ENCODE measurements at places on chromosomes 16 and 17.
A peak's percentile ranks its signal among the peaks of the same experiment; 100 is the strongest.

DNA sequence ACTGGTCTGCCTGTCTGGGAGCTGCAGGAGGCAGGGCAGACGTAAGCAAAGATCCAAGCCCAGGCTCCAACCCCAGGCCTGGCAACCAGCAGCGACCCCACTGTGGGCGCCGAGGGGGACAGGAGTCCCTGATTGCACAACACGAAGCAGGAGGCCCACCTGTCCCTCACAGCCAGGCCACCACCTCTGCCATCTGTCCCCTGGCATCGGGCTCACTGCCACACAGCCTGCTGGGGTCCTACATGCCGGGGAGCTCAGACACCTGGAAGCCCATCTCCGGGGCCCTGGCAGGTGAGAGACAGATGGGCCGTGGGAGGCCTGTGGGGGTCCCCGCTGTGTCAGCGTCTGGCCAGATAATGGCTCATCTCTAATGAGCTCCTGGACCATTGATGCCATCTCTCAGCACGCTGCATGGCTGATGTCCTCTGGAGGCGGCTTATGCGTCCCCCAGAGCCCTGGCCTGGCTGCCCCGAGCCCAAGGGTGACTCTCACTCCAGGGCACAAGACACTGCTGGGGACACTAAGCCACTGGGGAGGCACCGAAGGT is 11.3 kb upstream of the RASD1 start:
- DNase-seq, result no peak

GRCh38 chr16:86296256-86296655 is 214.1 kb upstream of the FOXF1 start:
- DNase-seq, result no peak

GRCh38 chr17:15973016-15973415 is 26.5 kb downstream of the ZSWIM7 start:
- DNase-seq, result no peak

DNA sequence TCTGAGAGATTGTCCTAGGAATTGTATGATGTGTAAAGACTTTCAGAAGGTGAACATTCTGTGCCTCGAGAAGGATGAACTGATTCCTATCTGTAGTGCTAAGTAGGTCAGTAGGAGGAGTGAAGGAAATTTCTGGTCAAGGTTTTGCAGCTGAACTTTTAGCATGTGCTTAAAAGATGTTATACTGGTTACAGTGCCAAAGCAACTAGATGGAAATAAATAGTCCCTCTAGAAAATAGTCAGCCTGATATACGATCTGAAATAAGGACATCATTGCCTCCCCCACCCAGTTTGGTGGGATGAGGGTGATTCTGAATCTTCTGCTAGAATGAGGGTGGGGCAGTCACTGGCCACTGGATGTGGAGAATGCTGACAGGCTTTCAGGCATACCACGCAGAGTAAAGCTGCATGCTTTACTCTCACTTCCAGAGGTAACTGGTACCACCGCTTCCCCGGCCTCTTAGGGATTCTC is 57.2 kb upstream of the VPS4A start:
- DNase-seq, result no peak

- no peak for DNase-seq
Measured at GRCh38 chr17:8697323-8697741, 47.3 kb downstream of the CCDC42 start.

DNA sequence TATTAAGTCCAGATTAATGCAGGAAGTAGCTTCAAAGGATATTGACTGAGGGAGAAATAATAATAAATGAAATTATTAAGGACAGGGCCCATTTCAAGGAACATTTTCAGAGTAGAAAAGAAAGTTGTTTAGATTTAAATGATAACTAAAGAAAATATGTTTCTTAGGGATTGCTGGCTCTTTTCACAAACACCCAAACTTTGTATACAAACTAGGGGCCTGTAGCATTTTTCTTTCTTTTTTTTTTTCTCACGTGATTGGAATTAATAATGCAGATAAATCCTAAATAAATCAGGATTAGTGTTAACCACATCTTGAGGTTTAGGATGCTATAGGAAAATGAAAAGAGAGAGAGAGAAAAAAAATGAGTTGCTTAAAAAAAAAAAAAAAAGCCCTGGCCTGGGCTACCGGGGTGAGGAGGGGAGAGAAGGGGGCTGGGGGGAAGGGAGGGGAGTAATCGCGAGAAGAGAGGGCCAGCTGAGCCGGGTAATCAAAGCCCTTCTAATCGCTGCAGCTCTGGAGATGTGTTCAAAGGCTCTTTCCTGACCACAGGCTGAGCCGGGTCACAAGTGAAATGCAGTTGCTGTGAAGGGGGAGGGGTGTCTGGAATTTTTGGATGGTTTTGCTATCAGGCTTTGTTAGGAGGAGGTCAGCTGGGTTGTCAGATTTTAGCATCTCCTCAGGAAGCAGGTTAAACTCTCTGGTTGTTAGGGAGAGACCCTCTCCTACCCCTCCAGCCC is 104.6 kb upstream of the ZFHX3 start:
- no peak for DNase-seq

DNA sequence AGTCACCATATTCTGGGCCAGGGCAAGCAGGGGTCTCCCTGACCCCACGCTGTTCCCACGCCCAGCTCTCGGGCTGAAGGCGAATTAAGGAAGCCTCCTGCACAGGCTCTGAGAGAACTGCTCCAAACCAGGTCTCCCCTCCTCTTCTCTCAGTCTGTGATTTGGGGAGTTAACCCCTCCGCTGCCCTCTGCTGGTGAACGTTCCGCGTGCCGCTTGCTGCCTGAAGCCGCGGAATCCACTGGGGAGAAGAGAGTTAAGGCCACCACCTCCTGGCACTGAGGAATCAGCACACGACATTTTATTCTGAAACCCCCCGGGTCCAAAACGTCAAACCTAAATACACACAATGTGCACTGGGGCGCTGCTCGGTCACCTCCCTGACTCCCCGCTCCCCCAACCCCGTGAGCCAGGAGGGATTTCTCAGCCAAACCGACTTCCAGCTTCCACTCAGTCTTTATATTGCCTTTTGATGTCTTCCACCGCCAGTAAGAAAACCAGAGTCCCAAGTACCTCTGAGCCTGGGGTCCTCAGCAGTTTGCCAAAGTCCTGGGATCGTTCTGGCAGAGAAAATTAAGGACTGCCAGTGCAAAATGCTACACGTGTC is 54.4 kb upstream of the RCVRN start:
- peak; percentile 72 for DNase-seq

DNA sequence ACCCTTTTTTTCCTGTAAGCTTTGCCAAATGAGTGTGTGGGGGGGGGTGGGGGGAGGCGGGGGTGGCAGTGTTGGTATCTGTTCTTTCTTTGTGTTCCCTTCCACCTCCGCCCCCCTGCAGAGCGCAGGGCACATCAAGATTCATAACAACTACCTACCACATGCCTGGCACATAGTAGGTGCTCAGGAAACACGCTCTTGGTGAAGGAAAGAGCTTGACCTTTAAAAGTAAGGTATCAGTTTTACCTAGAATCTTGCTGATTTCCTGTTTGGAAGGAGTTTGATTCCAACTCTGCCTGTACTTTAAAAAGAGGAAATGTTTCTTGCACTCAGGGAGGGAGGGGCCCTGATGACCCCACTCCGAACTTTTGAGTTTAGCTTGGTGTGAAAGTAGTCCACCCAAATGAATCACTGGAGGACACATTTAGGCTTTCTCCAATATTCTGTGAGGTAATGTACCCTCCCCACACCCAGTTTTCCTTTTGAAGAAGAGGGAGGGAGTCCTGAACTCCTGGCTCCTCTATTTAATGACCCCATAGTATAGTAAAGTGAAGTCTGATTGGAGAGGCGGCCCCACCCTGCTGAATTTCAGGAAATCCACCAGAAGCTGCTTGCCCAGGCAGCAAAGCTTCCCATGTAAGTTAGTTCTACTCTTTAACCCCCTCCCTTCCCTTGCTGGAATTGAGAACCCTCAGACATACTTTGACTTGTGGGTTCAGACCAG is 560 bp upstream of the FAM20A start:
- DNase-seq, result no peak

DNA sequence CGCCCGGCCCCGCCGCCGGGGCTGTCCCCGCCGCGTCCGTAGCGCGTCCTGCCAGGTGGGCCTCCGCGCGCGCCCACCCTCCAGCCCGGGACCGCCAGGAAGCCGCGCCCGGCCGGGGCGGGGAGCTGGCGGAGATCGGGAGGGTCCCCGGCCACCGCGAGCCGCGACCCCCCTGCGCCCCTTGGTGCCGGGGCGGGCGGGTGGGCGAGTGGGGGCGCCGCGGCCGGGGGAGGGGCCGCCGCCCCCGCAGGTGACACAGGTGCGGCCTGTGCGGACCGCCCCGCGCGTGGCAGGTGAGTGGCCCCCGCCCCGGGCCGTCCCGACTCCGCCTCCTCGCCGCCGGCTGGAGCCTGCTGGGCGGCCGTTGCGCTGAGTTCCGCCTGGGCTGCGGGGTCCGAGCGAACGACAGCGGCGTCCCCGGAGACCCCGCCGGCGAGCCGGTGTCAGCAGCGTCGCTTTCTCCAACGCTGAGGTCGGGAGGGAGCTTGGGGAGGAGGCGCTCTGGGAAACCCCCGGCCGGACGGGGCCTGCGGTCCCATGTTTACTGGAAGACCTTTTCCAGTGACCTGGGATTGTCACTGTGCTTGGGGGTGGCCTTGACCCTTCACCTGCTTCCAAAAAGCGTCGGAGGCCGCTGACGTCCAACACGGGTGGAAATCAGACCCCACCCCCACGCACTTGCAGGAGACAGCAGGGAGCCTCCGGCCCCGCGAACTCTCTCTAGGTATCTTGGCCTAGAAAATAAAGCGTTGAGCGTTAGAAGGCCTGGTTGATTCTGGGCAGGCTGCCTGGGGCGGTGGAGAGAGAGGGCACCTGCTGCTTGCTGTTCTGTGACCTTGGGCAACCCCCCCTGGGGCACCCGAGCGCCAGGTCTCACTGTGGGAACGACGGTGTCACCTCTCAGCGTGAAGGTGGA is 542 bp downstream of the KLHL36 start:
- DNase-seq, result peak; percentile 62

- no peak for DNase-seq
Measured at GRCh38 chr17:14582996-14583395, 282.1 kb downstream of the HS3ST3B1 start.

DNA sequence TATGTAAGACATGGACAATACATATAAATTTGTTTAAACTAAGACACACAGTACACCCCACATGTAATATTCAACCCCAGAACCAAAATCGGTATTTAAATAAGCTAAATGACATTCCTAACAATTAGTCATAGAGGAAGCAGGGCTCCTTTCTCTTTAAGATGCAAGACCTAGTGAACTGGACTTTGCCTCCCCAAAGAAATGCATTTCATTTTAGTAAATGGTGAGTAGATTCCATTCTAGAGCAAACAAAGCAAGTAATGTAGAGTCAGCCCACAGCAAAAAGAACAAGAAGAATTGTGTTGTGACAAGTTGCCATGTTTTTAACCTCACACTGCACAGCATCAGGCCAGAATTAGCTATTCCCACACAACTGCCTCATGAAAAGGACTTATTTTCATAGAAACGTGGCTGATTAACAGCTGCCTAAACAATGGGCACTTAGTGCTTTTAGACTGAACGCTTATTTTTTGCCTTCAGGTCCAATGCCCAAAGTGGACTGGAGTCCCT is 14.4 kb downstream of the DNAJC7 start:
- no peak for DNase-seq

GRCh38 chr17:10311131-10311530 is 61.7 kb downstream of the MYH13 start:
- DNase-seq, result no peak

DNA sequence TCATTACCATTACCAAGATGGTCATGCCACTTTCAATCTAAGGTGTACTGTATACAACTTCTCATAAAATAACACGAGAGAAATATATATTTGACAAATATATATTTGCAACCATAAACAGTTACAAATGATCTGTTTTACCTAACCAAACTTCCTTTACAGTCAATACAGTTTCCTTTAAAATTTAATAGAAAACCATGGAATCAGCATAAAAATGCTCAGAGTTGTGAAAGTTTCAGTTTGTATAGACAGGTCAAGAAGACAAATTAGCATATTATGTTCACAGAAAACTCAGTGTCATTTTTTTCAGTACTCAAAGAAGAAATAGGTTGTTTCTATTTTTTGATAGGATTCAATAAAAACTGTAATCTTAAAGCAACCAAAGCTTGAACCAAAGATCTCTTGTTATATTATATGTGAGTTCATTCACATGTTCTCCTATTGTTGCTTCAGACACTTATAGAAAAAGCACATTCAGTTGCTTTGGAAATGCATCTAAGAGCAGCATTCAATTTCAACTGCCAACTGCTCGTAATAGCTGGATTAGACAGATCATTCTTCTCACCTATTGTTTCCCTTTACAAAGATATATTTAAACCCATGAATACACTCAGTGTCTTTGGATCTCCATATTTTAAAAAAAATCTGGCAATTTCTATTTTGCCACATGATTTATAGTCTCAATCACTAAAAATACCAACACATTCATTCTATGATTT is 15.1 kb downstream of the SSH2 start:
- DNase-seq, result no peak

DNA sequence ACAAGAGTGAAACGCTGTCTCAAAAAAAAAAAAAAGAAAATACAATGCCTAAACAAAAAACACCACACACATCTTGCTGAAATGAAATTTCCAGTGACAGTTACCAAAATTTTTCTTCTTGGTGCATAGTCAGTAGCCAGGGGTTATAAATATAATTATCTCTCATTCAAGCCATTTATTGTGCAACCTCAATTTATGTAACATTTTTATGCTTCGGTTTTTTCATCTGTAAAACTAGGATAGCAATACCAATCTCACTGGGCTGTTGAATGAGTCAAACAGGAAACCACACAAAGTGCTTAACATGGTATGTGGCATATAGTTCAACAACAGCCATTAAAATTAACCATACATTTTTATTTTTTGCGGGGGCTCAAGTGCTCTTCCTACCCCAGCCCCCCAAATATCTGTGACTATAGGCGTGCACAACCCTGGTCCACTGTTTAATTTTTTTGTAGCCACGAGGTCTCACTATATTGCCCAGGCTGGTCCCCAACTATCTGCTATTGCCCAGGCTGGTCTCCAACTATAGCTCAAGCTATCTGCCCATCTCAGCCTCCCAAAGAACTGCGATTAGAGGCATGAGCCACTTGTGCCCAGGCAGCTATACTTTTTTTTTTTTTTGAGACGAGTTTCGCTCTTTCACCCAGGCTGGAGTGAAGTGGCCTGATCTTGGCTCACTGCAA is 2.6 kb downstream of the COG4 start:
- no peak for DNase-seq

DNA sequence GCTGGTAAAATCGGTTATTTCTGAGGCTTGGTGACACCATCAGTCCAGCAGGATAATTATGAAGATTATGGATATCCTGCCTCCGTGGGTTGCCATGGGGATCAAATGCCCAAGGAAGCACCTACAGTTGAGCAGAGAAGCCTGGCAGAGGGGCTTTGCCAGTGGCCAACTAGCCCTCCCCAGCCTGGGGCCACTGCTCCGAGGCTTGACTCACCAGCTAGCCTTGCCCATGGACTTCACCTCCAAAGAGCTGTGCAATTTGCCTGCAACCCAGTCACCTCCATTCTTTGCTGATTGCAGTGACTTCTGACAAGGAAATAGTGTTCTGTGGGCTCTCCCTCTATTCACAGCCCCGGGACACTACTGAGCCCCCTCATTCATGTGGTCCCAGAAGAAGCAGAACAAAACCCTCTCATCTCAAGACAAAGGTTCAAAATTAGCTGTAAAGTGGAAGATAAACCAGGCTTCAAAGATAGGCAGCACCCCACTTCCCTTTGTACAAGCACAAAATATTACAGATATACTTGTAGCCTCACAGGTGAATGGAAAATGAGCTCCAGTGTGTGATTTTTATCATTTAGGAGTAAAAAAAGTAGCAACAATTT is 1.6 kb downstream of the PECAM1 start:
- no peak for DNase-seq

- DNase-seq, result no peak
Measured at GRCh38 chr17:32141258-32141657, 1.0 kb upstream of the RHOT1 start.

Data from stimulated activated CD8-positive, alpha-beta memory T cell treated with anti-CD3 and anti-CD28 coated beads, Interleukin-4, amount 100 ng/mL, for 48 hours (primary cell).